Activated naive CD4-positive, alpha-beta T cell treated with anti-CD3 and anti-CD28 coated beads, Interleukin-2, amount 50 U/mL, for 72 hours (primary cell): ENCODE measurements at places on chromosomes 13 and 19.

GRCh38 chr13:49366841-49367240 lies 77.0 kb downstream of the CAB39L start:
- DNase-seq = no peak

- DNase-seq = no peak
Observed at GRCh38 chr19:51548213-51548651, 16.8 kb upstream of the SIGLEC6 start.

- DNase-seq = no peak
Observed at GRCh38 chr19:56294549-56294948, 20.1 kb downstream of the ZSCAN5A start.

GRCh38 chr13:44971656-44972595 lies 17.3 kb downstream of the NUFIP1 start:
- DNase-seq = no peak

DNA sequence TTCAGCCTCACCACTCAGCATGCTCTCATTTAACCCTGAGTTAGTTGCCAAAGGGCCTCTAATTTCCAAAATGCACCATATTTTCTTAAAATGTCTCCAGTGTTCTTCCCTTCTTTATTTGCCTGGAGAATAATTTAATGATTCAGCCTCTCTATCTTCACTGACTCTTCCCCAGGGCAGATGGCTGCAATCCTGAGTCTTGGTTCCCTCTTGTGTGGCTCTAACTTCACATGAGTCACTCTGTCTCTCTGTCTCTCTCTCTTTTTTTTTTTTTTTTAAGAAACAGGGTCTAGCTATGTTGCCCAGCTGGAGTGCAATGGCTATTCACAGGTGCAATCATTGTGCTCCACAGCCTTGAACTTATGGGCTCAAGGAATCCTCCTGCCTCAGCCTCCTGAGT lies 251.4 kb downstream of the VWA8 start:
- no peak for DNase-seq

DNA sequence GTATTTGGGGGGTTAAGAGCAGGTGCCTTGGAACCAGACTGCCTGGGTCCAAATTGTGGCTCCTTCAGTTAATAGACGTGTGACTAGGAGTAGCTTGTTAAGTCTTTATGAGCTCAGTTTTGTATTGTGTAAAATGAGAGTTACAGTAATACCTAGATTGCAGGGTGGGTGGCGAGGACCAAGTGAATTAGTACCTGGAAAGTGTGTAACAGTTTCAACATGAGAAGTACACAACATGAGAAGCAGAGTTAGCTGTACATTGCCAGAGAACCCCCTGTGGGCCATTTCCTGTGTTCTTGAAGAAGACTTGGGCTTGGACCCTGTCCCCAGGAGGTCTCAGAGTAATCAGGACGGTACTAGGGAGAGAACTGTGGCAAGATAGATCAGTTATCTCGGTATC lies 36.8 kb downstream of the PPP2R1A start:
- DNase-seq = peak; percentile 26

- DNase-seq = no peak
Observed at GRCh38 chr13:50650592-50651504, 192.6 kb downstream of the DLEU7 start.

GRCh38 chr19:7516878-7517277 lies 975 bp downstream of the ZNF358 start:
- no peak for DNase-seq

DNA sequence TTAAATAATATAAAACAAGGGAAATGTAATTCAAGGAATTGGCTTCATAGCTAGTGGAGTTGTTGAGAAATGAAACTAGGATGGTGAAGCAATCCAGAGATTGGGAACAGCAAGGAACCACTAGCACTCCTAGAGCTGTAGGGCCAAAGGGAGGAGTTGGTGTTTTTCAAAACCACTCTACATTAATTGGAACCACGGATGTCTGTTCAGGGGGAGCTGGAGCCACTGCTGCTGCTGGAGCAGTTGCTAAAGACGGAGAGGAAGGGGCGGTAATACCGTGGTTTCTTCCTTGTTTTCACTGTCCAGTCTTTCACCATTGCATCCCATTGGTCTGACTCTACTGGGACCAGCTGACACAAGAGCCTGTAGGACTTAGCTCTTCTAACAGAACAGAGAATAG lies 8.5 kb downstream of the DNAJC15 start:
- DNase-seq = no peak

DNA sequence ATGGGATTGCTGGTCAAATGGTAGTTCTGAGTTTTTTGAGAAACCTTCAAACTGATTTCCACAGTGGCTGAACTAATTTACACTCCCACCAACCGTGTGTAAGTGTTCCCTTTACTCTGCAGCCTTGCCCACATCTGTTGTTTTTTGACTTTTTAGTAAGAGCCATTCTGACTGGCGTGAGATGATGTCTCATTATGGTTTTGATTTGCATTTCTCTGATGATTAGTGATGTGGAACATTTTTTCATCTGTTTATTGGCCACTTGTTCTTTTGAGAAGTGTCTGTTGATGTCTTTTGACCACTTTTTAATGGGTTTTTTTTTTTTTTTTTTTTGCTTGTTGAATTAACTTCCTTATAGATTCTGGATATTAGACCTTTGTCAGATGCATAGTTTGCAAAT lies 4.3 kb downstream of the CAB39L start:
- no peak for DNase-seq

DNA sequence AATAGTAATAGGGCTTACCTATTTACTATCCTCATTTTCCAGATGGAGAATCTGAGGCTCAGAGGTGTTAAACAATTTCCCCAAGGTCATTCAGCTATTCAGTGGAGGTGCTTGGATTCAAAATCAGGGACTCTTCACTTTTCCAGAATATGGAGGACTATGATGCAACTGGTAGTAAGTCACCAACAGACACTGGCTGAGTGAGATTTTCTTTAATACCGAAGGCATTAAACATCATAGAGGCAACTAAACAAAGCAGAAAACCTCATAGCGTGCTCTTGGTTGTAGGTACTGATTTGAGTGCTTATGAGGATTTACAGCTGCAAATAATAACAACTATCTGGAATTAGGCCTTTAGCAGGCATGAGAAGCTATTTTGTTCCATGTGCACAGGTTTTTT lies 134.4 kb downstream of the DLEU7 start:
- no peak for DNase-seq
